ENCODE measurements at places on chromosomes 13 and 19. TPM values are rescaled to one million over a fixed set of nuclear protein-coding genes. Genes with fewer than 3 reads are reported as not detected.

DNA sequence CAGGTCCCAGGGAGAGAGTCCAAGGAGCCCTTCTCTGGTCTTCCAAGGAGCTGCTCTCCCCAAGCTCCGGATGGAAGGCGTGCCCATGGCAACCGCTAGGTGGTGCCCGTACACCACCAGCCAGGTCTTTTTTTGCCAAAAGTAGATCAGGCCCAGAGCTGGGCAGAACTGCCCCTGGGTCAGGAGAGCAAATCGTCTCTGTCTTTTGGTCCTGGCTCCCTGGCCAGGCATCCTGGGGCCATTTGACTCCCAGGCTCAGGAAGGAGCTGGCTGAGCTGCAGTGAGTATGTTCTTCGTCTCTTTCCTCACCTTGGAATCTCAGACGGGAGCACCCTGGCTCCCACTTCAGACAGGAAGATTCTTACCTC, 24.6 kb upstream of the BCL3 start:
- DNase-seq: peak; percentile 79

GRCh38 chr19:54141356-54141755, 3.8 kb downstream of the CNOT3 start:
- no peak for DNase-seq

DNA sequence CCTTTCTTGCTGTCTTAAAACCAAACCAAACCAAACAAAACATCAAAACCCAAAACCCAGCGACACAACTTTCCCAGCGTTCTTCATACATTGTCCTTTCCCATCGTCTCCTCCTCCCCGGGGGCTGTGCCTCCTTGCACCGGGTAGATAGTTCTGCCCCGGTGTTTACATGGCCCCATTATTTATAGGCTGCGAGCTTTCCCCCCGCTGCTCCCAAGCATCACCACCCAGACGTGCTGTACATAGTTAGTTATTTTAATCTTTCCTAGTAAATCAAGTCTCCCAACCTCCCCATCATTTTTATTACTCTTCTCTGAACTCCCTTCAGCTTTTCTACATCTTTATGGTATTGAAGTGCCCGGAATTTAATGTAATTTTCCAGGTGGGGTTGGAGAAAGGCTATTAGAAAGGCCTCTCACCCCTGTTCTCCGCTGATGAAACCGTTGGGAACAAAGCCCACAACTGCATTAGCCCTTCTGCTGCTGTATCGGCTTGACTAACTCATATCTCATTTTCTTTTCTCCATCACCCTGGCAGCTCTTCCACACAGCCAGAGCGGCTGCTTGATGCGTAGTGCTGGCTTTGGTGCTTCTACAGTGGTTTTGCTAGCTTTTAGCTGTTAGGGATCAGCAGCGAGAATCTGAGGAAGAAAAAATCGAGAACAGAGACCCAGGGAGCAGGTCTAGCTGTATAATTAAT, 53.1 kb downstream of the FGF9 start:
- DNase-seq: no peak

DNA sequence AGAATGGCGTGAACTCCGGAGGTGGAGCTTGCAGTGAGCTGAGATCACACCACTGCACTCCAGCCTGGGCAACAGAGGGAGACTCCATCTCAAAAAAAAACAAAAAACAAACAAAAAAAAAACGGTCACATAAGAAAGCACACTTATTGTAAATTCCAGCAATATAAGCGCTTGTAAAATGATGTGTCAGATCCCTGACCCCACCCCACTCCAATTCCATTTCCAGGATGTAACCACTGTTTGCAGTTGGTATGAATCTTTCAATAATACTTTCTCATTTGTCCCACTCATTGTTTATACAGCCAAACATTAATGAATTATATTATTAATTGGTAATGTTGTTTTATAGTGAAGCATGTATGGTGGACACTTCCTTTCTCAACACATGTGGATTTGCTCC, 15.9 kb upstream of the CEACAM1 start:
- no peak for DNase-seq

DNA sequence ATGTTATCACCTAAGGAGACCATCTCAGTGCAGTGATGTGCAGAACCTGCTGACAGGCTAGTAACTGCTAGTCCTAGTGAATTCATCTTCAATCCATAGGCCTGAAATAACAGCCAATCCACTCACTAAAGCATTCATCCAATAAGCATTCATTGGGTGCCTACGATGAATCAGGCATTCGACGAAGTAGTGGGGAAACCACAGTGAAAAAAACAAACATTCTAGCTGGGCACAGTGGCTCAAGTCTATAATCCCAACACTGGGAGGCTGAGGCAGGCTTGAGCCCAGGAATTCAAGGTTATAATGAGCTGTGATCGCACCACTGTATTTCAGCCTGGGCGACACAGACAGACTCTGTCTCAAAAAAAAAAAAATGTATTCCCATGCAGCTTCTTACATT, 135.6 kb downstream of the RNF17 start:
- peak; percentile 45 for DNase-seq

- DNase-seq: no peak
Observed at GRCh38 chr13:77806518-77806917, 109.0 kb downstream of the SLAIN1 start.

DNA sequence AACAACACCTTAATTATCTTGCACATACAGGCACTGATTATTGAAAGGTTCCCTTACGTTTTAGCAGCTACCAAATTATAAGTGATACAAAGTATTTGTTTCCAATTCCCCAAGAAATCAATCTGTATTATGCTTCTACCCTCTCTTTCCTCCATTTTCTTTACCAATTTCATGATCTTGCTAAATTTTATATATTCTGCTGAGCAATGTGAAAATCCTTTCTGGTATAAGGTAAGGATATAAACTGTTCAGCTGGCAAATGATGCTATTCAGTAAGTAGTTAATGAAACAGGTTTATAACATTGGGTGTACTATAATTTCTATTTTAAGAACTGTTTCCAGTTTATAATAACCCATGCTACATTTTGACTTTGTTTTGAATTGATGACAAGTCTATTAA, 985 bp upstream of the EEF1AKMT1 start:
- no peak for DNase-seq

DNA sequence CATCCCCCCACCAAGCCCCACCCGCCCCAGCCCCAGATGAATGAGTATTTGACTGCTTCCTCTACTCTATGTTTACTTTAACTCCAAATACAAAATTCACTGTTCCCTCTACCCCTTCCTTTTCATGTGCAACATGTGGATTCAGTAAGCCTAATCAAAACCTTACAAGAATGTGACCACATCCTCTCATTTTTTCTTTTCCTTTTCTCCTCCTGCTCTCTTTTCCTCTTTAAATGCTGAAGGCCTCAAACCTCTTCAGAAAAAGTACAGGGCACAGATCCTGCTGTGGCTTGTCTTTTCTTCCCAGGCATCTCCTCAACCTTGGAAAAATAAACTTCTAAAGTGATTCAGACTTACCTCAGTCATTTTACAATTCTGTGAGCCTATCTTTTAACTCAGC, 119.0 kb downstream of the MYCBP2 start:
- peak; percentile 92 for DNase-seq

DNA sequence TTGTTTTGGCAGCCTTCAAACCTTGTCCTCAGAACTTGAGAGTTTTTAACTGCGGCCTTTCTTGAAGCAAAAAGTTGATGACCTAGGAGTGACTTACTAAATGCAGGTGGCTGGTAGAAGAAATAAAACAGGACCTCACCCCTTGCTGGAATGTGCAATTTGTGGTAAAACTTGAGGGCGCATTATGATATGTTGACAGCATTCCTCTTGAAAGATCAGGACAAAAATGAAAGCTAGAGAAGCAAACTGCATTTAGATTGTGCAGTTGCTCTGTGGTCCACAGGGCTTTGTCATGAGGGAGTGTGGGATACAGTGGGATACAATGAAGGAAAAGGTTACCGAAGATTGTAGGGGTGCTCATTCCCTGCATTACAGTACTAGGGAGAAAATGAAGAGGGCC, 504.2 kb downstream of the GPC6 start:
- peak; percentile 78 for DNase-seq

- DNase-seq: no peak
Observed at GRCh38 chr19:5420953-5421352, 34.3 kb upstream of the ZNRF4 start.

DNA sequence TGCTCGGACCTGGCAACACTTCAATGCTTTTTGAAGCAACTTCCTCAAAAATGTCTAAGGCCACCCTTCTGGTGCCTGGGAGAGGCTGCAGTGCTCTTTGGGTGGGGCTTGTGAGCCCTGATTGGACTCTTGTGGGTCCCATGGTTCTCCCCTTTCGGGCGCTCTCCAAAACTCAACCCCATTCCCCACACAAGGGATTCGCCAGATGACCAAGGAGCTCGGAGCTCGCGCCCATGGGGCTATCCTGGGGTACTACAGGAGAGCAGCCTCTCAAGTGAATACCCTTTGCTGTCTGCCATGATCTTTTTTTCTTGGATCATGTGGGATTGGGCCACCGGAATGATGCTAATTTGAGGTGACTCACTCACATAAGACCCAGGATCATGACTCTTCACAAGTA, 29.7 kb upstream of the KL start:
- DNase-seq: peak; percentile 5

DNA sequence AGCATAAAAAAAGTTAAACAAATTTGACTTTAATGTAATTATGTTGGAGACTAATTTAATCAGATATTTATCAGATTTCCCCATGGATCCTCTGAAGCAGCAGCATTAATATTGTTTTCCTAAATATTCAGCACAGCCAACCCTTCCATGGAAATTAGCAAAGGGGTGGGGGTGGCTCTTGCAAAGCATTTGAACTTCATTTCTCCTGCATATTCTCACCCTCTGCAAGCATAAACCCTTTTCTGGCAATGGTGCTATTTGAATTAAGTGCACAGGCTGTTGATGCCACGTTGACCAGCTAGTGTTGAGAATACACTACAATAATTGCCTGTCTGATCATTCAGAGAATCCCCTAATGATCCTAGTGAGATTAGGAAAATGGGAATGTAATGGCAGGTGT, 488.1 kb upstream of the KLF12 start:
- no peak for DNase-seq

DNA sequence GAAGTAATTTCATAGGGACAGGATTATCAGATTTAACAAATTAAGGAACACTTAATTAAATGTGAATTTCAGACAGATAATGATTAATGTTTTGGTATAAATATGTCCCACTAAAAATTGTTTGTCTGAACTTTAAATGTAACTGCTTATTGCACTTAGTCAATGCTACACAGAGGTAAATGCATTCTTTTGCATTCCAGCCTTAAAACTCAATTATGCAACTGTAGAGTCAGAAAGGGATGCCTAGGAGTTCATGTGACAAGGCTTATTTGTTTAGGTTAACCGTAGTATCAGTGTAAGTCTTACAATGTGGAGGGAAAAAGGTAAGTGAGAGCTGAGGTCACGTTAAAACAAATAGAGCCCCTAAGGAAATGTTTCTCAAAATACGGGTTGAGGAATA, 347.2 kb upstream of the ARGLU1 start:
- no peak for DNase-seq

- DNase-seq: no peak
Observed at GRCh38 chr13:45683701-45684100, 18.4 kb upstream of the CBY2 start.

DNA sequence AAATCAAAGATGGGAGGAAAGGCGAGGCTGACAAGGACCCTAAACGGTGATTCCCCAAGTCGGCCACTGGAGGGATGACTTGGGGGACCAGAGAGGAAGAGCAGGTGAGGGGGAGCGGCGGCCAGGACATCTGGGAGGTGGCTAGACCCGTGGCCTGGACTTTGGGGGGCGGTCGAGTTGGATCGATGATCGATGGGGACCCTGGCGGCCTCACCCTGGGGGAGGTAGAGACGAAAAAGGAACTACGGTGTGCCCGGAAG, 7.7 kb upstream of the CIRBP start:
- no peak for DNase-seq

DNA sequence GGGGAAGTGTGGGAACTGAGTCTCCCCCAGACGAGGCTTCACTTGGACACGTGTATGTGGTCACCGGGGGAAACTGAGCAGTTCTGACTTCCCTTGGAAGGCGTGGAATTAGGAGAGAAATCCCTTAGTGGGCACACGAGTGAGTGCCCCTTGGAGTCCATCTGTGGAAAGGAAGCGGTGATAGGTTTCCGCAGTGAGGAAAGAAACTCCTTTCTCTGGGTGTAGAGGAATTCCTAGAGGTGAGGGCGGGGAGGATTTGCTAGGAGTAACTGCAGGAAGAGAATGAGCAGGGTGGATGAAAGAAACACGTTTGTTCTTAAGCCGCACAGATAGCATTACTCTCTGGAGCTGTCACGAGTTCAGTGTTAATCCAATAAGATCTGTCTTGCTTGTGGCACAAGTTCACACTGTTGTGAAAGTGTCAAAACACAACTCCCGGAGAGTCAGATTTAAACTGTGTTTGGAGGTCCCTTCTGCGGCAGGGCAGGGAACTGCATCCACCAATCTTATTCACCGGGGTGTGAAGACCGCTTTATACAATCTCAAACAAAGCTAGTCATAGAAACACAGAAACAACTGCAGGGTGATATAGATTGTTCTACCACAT, 1.2 kb downstream of the KL start:
- peak; percentile 16 for DNase-seq

GRCh38 chr13:102686024-102686423, 8.8 kb downstream of the METTL21C start:
- DNase-seq: no peak

DNA sequence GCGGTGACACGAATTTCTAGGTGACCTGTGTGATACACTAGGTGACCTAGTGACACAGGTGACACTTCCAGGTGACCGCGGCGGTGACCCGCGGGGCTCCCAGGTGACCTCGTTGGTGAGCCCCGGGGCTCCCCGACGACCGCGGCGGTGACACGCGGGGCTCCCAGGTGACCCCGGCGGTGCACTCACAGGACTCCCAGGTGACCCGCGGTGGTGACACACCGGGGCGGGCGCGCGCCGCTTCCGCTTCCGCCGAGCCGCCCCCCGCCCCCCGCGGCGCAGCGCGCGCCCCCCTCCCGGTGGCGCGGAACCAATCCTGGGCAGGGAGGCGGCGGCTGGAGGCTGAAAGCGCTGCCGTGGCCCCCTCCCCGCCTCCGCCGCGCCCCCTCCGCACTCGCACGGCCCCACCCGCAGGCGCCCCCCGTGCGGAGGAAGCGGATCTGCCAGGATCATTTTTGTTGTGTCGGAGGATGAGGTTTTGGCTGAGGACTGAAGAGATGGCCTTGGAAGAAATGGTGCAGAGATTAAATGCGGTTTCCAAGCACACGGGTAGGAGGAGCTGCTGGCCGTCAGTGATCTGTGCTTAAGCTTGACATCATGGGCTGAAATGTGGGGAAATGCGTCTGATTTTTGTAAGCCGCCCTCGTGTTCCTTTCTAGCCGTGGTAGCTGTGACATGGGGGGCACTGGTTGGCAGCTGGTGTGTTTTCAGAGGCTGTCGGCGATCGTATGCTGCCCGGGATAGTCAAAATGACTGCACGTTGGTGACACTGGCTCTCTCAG, at the start of gene MCF2L:
Gene MCF2L (plus strand): TSS at position 305 of the 782 bp plus-strand sequence. CDS start 166 bp downstream, at position 471.
- peak; percentile 25 for DNase-seq

GRCh38 chr13:37616131-37616530, 17.6 kb upstream of the POSTN start:
- DNase-seq: peak; percentile 43

The ZNF468 gene
- total RNA-seq: 30.6 TPM

The ZNF850 gene
- 1.2 TPM for total RNA-seq

The ALG11 gene
- total RNA-seq: 18.7 TPM

The CEACAM16 gene
- not detected for total RNA-seq

The ARL11 gene
- not detected for total RNA-seq

The EGLN2 gene
- 106 TPM for total RNA-seq

The APC2 gene
- 0.50 TPM for total RNA-seq

The POGLUT2 gene
- 14.6 TPM for total RNA-seq
